Body of pancreas (tissue), 4 donors: ENCODE measurements at places on chromosomes 12 and 14. TPM values are rescaled to one million over a fixed set of nuclear protein-coding genes. Genes with fewer than 3 reads are reported as not detected.

RPS6KL1 gene
- 16.2 TPM for total RNA-seq

C12orf50 gene
- total RNA-seq, result not detected

OASL gene
- total RNA-seq, result 1.3 TPM

BIN2 gene
- total RNA-seq, result 1.0 TPM

RBMS2 gene
- 18.9 TPM for total RNA-seq
